Chondrocyte (in vitro differentiated cells): ENCODE measurements at places on chromosomes 3 and 15. TPM values are rescaled to one million over a fixed set of nuclear protein-coding genes. Genes with fewer than 3 reads are reported as not detected.

DNA sequence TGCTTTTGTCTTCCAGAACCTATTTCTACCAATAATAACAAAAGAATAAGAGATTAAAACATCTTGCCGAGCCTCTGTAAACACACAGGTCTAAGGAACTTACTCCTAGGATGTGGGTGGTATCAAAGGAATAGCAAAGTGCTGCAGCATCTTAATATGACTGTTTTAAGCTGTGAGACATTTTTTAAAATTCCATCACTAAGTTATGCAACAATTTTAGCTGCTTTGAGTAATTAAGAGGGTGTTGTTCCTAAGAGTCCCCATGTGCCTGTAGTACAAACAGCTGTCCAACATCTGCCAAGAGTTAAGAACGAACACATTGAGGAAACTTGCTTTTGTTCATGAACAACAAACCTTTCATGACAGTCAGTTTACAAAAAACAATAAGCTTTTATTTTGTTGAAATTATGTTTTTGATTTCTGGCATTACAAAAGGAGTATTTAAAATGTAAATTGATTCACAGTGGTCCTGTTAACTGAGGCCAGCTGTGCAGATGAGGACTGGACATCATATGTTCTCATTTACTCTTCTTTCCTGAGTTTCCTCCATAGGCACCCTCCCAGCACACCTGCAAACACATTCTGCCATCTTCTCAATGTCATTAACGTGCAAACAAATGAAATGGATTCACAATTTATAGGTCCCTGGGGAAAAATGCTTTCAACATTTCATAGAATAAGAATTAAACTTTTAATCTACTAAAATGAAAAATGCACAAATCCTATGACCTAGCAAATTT, 337.3 kb upstream of the ARHGEF26 start:
- DNase-seq: no peak

DNA sequence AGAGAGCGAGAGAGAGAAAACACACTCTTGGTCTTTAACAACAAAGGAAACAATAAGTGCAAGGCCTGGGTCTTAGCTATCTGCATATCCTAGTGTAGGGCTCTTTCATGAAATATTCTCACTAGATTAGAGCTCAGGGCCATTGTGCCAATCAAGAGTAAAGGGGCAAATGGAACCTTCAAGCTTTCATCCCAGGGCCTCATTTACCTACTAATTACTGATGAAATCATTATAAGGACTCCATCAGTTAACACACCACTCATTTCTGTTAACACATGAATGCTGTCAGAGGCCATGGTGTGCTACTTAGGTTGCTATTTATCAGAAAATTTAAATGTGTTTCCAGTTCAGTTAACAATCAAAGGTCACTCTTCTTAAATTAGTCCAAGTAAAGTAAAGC, 597.8 kb downstream of the ROBO1 start:
- no peak for DNase-seq

- DNase-seq: no peak
Measured at GRCh38 chr3:144957398-144958101, 985.9 kb downstream of the DIPK2A start.

GRCh38 chr3:136093771-136094170, 102.4 kb downstream of the MSL2 start:
- no peak for DNase-seq

DNA sequence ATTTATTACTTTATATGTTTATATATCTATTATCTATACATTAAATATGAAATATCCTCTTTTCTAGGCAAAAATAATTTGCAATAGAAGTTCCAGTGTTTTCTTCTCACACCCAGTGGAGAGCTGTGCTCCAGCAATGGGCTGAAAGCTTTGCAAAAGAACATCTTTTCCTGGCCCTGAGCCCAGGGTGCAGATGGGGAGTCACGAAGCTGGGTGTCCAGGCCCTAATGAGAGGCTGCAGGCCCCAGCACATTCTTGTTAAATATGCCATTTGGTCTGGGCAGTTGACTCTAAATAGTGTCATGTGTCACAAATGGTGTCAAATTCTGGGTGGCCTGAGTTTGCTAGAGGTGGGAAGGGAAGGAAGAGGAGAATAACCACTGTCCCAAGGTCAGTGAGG, 5.7 kb downstream of the NTRK3 start:
- DNase-seq: no peak

GPR15 gene
- not detected in 3 replicates for total RNA-seq

- DNase-seq: no peak
Measured at GRCh38 chr15:74122403-74123130, 7.8 kb upstream of the ISLR2 start.

DNA sequence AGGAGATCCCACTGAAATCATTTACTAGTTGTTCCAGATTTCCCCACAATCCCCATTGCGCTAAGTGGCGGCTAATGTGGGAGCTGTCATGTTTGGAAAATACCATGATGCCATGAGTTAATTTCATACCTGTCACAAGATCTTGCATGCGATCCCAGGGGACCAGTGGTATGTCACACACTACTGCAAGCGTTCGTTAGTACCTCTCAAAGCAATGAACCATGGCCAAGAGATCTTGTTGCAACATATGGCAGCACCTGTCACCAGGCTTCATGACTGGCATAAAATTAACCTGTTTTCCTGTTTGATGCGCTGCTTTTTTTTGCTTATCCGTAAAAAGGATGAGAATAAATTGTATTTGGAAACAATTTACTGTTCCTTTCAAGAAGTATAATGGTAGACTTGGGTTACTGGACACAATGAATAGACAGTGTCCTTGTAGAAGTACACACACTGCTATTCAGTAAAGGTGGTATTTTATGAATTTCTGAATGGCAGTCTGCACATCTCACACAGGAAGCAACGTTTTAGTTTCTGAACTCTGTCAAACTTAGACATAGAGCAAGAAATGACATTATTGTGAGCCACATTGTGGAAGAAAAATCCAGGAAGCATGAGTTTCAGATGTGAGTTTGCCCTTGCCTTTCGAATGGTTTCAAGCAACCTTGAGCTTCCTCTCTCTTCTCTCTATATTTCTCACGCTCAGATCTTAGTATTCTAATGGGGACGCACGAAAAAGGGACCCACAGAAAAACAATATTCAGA, 81.9 kb downstream of the CHL1 start:
- DNase-seq: no peak

DNA sequence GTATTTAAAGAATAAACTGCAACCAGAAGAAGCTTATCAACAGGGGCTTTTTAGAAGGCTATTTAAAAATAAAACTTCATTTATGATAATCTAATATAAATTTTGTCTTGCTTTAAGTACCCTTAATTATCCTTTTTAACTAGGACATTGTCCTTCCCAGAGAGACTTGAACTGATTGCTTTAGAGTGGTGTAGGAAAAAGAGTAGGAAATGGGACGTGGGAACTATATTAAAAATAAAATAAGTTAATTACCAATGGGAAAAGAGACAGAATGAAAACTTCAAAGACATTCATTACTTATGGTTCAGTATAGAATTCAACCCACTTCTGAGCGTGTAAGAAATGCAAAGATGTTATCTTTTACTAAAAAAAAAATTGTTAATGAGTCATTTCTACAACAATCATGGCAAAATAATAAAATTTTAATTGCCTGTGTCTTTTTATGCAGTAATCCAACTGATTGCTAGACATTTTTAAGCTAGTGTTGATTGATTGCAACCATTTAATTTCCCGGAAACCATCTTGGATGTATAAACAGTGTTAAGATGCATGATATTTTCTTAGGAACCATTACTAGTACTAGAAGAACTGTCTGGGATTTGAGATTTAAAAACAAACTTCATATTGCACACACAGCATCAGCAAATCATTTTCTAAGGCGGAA, 298.8 kb upstream of the UMPS start:
- DNase-seq: no peak

STRIT1 gene
- not detected in 3 replicates for total RNA-seq

ISLR gene
- total RNA-seq: 49.6 to 143 TPM (median 53.3 TPM) in 3 replicates

- DNase-seq: no peak
Measured at GRCh38 chr3:125054449-125055329, 1.1 kb downstream of the HEG1 start.

GRCh38 chr15:88399021-88399685, 68.0 kb downstream of the MRPL46 start:
- no peak for DNase-seq

ZNF385D gene
- total RNA-seq: 1.1 to 22.3 TPM (median 1.2 TPM) in 3 replicates

SENP5 gene
- total RNA-seq: 34.8 to 37.5 TPM (median 36.2 TPM) in 3 replicates

DNA sequence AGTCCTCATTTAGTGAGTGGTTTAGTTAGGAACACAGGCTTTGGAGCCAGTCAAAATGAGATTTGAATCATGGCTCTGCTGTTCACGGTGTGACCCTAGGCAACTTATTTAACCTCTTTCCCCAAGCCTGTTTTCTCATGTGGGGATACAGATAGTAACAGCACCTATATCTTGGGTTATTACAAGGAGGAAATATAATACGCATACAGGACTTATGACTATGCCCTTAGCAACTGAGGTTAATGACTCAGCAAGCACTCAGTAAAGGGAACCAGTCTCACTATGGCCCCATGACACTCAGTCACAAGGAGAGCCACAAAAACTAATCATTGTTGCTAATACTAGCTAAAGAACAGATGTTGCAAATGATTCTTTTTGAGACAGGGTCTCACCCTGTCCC, 45.9 kb downstream of the SUMF1 start:
- DNase-seq: no peak

DNA sequence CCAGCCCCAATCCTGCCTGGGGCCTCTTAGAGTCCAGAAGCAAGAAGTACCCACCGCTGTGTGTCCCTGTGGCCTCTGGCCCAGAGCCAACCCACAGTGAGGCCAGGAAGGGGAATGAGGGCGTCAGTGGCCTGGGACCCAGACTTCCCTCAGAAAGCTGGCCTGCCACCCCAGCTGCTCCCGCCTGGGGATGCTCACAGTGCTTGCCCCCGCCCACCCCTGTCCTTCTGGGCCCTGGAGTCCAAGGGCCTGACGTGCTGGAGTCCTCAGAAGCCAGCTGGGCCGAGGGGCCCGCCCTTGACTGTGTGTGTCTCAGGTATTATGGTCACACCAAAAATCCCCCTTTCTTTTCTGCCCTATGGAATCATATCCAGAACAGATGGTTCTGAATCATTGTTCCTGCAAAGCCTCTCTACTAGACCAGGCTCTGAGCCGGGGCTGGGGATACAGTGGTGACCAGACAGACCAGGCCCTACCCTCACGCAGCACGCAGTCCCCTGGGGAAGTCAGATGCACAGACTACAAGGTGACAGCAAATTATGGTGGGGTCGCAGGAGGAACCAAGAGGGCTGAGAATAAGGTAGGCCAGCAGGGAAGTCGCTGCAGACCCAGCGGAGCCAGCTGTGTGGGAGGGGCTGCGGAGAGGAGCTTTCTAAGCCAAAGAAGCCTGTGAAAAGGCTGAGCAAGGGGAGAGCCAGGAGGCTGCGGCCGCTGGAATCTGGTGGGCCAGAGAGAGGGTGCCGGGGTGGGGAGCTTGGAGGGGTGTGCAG, 99.1 kb downstream of the VGLL4 start:
- no peak for DNase-seq
